ENCODE measurements at places on chromosomes 12 and 14.

- DNase-seq: no peak
Observed at GRCh38 chr14:103067231-103067954, 10.0 kb upstream of the CDC42BPB start.

GRCh38 chr14:95511687-95512086, 4.8 kb downstream of the SYNE3 start:
- no peak for DNase-seq

GRCh38 chr12:104858611-104859543, 99.2 kb downstream of the SLC41A2 start:
- DNase-seq: no peak

- no peak for DNase-seq
Observed at GRCh38 chr12:113131556-113131955, 4.0 kb downstream of the RASAL1 start.

DNA sequence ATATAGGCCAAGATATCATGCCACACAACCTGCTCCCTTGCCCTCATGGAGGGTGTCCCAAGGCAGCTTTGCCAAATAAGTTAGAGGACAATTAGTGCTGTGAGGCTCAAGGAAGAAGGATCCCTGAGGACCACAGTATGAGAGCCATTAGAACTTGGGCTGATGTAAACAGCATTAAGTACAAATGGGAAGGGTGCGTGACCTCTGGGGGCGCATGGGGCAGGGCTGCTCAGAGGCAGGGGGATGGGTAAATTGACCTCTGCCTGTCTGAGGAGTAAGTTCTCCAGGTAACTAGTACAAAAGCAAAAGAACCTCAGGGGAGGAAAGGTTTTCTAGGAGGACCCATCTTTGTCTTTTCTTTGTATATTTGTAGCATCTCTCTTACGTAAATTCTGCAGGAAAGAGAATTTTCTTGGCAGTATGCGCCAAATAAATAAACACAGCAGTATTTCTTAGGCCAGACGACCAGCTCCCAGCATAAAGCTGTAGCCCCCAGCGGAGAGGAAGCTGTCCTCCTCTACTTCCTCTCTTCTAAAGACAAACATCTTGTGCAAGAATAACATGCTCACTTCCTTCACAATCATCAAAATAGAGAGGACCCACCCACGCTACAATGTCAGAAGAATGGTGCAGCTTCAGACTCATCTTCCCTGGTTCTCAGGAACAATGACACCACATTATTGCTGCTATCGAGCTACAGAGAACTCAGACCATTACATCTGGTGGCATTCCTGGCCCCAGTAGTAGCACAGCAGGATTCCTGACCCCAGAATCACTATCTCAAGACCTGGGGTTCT, 16.4 kb upstream of the VWF start:
- DNase-seq: no peak

GRCh38 chr12:113766131-113766878, 199.8 kb downstream of the RBM19 start:
- DNase-seq: no peak

DNA sequence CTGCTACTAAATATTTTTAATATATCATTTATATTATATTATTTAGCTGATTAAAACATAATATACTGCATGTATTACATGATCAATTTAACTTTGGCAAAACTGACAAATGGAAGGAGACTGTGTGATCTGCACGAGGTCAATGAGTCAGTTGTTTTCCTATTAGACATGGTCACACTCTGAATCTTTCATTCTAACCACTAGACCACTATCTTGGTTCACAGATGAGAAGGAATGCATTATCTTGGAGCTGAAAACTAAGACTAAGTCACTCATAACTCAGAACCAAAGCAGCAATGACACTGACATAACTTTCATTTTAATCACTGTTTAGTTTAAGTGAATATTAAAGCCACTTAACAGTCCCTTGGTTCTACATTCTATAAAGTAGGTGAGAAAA, 37.4 kb downstream of the GNPTAB start:
- DNase-seq: peak; percentile 9

DNA sequence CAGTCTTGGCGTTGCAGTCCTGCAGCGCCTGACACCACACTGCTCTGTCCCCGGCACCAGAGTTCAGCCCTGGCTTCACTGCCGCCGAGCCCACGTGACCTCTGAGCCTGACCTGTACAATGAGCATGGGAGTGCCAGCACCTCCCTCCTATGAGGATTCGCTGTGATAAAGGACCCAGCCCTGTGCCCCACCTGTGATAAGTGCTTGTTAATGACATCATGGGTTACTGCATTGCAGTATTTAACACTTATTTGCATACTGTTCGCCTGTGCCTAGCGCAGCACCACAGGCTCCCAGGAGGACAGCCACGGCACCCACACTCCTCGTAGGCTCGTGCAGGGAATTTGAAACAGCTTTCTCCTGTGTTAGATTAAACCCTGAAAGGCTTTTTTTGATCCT, 118.2 kb upstream of the GSC start:
- no peak for DNase-seq

- no peak for DNase-seq
Observed at GRCh38 chr14:58645641-58646040, 7.9 kb downstream of the DACT1 start.

DNA sequence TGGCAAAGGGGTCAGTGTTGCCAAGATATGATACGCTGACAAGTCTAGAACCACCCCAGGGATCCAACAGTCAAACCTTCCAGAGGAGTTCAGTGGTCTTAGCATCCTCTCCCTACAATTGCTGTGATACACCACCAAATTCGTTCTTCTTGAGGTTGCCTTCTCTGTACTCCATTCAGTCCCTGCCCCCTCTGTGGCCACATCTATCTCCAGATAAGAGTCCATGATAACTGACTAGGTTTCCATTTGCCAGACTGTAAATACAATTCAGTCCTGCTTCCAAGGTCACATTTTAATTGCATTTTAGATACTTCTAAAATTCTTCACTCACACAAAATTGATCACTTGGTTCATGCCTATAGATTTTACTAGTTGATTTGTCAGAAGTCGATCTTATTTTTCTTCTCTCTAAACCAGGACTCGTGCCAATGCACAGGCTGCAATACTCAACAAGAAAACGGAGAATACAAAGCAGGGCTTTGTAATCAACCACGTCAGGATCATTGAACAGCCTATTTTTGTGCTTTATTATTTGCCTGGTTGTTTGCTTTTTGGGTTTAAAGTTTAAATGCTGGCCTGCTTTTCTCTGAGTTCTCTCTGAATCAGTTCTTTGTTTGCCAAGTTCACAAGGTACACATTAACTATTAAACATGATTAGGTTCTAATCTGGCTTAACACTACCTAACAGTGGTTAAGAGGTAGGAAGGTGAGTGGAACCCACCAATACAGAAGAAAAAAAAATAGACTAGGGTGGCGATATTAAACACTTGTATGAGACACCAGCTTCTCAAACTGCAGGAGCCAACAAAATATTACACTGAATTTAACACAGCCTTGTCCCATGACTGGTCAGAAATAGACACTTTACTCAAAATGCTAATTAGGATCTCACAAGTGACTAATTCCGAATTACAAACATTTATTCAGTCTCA, 5.3 kb upstream of the TSPAN8 start:
- DNase-seq: no peak

GRCh38 chr14:101123618-101124510, 220.3 kb upstream of the RTL1 start:
- DNase-seq: no peak

GRCh38 chr14:34711796-34712712, 2.3 kb downstream of the CFL2 start:
- no peak for DNase-seq

DNA sequence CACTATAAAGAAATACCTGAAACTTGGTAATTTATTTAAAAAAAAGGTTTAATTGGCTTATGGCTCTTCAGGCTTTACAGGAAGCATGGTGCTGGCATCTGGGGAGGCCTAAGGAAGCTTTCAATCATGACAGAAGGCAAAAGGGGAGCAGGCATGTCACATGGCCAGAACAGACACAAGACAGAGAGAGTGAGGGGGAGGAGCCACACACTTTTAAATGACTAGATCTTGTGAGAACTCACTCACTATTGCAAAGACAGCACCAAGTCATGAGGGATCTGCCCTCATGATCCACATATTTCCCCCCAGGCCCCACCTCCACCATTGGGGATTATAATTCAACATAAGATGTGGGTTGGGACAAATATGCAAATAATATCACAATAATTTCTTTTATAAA, 355.6 kb downstream of the DAD1 start:
- no peak for DNase-seq

DNA sequence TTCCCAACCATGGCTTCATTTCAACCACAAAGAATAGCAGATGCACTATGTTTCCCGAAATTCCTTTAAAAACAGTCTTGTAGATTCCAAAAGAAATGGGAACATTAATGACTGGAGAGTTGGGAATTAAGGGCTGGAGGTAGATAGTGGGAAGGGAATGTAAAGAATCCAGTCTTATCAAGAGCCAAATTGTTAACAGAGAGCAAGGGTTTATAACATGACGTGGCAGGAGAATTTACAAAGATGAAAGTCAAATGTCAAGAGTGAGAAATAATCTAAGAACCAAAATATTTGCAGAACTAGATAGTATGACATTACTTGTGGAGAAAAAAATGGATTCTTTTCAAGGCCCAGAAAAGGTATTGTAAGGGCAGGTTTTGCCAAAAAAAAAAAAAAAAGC, 200.9 kb downstream of the GRIN2B start:
- no peak for DNase-seq

DNA sequence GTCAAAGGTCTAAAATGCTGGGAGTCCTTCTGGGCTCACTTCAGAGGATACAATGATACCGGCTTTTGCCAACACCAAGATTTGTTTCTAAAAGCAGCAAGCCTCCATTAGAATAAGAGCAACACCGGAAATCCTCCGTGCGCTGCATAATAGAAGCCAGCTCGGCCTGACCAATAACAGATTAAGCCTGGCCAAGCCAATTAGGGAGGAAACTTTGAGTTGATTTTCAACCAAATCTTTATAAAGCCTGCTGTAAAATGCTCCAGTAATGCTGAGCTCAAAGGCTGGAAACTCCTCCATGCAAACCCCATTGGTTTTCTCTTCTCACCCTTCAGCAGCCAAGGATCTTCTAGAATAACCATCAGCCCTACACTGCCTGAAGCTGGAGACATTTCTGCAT, 150.1 kb downstream of the NTF3 start:
- DNase-seq: no peak

DNA sequence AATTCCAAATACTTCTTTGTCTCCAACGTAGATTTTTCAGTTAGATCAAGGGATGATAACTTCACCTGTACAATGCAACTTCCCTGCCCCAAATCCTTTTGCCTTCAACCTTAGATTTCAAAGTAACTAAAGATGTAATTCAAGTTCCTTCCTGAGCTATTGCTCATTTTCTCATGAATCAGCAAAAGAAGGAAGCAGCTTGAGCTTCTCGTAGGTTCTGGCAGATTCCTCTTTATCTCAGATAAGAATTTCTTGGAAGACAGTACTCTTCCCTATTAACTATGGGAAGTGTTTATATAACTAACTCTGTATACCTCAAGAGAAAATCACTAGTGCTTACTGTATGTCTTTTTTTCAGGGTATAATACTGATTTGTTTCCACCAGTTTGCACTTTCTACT, 203.8 kb downstream of the RASSF9 start:
- DNase-seq: no peak

- no peak for DNase-seq
Observed at GRCh38 chr12:23197266-23197665, 572.3 kb downstream of the ETNK1 start.

DNA sequence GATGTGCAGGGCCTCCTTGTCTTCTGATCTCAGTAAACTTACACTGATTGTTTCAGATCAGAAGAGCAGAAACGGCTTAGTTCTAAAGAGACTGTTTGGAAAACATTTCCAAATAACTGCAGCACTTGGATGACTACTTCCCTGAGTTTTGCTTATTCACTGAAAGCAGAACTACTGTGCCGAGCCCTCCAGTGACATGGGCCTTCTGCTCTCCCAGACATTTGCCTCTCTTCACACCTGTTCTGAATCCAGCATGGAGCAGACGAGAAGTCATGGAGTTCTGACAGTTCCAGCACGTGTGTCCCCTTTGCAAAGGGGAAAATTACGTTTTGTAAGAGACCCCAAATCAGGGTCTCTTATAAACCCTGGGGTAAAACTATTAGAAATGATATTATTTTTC, 31.4 kb downstream of the ETNK1 start:
- no peak for DNase-seq

- DNase-seq: no peak
Observed at GRCh38 chr14:95157048-95157326, 342 bp downstream of the DICER1 start.

GRCh38 chr12:81077329-81077685, 572 bp upstream of the ACSS3 start:
- no peak for DNase-seq

- DNase-seq: no peak
Observed at GRCh38 chr12:118409834-118410233, 33.5 kb downstream of the SUDS3 start.

GRCh38 chr12:14187002-14187401, 178.5 kb upstream of the ATF7IP start:
- no peak for DNase-seq

- DNase-seq: no peak
Observed at GRCh38 chr14:103118018-103118662, 5.1 kb upstream of the TNFAIP2 start.

GRCh38 chr12:67760586-67761275, 112.2 kb downstream of the DYRK2 start:
- DNase-seq: no peak

GRCh38 chr12:2574355-2574935, 220.3 kb upstream of the FKBP4 start:
- DNase-seq: no peak

- peak; percentile 14 for DNase-seq
Observed at GRCh38 chr12:96878704-96879103, 28.4 kb upstream of the NEDD1 start.

DNA sequence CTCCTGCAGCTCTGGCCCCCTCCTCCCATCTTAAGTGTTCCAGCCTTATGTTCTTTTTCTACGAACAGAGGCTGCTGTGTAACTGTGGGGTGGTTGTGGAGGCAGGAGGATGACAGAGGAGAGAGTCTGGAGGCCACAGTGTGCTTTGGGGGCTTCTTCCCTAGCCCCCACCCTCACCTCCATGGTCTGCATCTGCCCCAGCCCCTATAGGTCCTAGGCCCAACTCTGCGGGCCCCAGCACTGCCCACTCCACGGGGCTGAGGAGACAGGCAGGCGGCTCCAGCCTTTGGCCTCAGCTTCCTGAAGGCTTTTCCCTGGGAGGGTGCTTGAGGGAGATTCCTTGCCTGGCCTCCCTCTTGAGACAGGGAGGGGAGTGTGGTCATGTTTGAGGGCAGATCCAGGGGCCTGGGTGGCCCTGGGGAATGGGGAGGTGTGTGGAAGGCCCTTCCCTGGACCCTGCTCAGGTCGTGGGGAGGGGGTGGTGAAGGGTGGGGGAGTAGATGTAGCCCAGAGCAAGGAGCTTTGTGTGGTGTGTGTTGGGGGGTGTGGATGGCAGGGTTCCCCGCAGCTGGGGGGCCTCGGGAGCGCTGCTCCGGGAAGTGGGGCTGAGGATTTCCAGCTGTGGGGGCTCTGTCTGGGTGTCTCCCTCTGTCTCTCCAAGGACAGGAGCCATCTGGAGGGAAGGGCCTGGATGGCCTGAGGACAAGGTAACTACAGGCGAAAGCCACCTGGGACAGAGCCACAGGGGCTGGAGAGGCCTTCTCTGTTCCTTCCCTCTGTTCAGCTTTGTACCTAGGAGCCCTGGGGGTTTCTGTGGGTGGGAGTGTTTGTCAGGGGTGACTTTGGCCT, 1.1 kb downstream of the SMIM41 start:
- no peak for DNase-seq

- no peak for DNase-seq
Observed at GRCh38 chr12:14993117-14993516, 20.3 kb downstream of the PDE6H start.

Measured in HTR-8/SVneo (cell line).